ENCODE measurements at places on chromosomes 11 and 22.
A peak's percentile ranks its signal among the peaks of the same experiment; 100 is the strongest.

DNA sequence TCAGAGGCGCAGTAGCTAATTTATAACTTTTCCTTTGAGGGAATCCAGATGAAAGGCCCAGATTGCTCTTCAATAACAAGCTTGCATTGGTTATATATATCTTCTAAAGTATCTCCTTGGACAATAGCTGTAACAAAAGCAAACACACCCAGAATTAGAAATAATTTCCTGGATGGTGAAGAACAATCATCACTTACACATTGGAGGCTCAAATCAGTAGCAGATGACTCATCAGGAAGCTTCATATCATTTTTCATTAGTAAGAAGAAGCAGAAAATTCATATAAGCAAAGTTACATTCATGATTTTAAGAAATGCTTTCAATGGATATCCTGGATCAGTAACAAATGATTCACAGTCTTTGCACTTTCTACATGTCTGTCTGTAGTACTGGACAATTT is 173.6 kb upstream of the CCDC90B start:
- DNase-seq: no peak

DNA sequence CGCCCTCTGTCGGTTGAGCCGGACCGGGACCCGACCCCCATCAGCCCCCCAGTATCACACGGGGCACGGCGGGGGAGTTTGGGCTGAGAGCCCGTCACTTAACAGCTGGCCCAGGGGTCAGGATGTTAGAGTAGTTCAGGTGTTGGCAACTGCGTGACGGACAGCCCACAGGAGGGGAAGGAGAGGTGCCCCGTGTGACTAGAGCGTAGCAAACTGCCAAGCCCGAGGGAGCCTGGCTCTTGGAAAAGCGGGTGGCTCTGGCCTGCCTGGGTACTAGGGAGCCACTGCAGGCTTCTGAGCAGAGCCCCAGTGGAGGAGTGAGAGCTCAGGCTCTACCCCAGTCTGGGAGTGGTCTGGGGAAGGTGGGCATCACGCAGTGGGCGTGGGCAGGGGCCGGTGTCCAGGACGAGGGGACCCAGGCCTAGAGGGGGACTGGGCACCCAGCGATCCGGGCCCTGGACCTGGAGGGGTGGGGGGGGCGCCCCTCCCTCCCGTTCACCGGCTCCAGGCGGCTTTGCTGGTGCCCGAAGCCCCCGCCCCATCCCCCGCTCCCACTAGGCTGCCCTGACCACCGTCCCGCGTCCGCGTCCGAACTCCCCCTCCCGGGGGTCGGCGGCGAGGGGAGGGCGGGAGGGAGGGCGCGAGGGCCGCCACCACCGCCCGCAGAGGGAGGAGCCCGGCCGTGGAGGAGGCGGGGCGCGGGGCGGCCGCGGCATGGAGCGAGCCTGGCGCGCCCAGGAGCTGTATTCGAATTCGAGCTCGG is 24.4 kb downstream of the SHANK3 start:
- no peak for DNase-seq

DNA sequence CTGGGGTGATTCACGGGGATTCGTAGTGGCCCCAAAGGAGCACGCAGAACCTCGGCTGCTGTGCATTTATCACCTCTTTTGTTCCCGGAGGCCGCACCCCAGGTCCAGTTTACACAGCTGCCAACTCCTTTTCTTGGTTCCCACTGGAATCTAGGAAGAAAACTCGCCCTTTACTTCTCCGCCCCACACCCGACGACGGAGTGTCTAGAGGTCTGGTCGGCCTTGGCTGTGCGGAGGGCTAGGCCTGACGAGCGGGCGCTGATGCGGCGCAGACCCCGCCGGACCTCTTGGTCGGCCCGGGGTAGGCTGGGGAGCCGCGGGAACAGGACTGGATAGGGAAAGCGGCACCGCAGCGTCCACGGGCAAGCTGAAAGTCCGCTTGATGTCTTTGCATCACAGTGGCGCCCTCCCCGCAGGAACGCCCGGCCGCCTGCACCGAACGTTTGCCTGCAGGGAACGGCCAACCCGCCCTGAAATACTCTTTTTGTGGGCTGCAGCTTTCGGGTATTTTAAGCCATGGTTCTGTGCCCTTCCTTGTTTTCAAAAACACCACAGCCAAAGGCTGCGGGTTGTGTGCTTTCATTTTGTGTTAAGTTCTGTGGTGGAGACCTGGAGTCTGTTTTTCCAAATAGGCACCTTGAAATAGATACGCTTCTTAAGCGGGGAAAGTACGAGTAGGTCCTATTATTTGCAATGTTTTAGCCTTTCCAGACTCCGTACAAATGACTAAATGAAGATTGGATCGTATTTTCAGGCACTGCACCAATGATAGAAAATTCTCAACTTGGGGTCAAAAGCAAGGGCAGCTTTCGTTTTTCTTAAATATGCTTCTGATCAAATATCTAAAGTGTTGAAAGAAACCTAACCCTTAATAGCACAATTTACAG is 829 bp upstream of the ZBED5 start:
- no peak for DNase-seq

DNA sequence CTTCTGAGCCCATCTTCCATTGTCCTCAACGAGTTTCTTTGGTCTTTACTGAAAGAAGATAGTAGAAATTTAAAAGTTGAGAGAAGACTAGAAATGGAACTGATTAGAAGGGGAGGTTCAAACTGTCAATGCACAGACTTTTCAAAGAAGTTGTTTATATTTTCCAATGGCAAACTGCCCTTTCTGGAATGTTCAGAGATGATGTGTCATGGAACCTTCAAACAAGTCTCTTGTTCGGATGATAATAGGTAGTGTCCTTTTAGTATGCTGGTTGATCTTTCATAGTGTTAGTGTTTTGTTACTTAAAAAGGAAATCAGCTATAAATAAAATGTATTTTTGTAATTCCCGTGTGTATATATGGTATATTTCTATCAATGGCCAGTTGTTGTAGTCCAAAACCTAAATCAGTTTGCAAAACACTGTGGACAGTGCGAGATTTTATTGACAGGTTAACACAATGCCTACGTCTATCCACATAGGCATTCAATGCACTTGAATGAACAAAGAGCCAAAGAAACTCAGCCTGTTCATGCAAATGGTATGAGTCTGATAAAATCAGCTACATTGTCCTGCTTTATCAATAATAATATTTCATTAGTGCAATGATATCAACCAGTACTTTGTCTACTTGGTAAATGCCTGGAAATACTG is 30.9 kb downstream of the C11orf91 start:
- no peak for DNase-seq

- no peak for DNase-seq
These were observed 59.6 kb downstream of the ST3GAL4 start for GRCh38 chr11:126415128-126415527.

- no peak for DNase-seq
These were observed 42.4 kb upstream of the WNT7B start for GRCh38 chr22:46019351-46019750.

- no peak for DNase-seq
These were observed 312.9 kb upstream of the CCDC90B start for GRCh38 chr11:83599066-83599465.

- DNase-seq: no peak
These were observed 90.8 kb upstream of the APOA1 start for GRCh38 chr11:116928102-116928777.

DNA sequence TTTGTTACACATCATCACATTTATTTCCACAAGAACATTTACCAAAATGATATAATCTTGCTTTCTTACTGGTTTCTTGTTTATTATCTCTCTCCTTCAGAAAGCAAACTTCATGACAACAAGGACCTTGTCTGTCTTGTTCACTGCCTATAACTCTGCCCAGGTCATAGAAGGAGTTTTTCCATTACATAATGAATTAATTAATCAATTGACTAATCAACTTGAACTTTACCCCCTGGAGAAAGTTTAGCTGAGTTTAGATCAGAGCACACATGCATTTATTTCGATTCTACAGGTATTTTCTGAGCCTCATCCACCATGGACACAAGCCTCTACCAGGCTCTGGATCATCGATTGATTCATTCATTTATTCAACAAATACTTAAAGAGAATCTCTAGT is 6.3 kb upstream of the PRG2 start:
- DNase-seq: no peak

DNA sequence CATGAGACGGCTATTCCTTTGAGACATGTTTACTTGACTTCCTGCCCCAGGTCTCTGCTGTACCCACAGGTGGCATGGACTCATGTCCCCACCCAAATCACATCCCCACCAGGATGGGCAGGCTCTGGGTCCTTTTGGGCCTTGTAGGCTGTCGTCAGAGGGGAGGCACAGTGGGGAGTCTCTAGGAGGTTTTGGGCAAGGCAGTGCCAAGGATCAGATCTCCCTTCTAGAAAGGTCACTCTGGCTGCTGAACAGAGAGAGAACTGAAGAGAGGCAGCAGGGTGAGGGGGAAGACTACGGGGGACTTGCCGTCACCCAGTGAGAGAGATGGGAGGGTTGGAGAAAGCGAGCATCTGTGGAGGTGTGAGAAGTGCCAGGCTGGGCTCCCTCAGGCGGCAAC is 4.6 kb upstream of the KCNQ1OT1 start:
- no peak for DNase-seq

GRCh38 chr22:49203091-49203858 is 624.4 kb downstream of the BRD1 start:
- peak; percentile 8 for DNase-seq

GRCh38 chr22:37749831-37750595 is 53.2 kb downstream of the TRIOBP start:
- DNase-seq: no peak

DNA sequence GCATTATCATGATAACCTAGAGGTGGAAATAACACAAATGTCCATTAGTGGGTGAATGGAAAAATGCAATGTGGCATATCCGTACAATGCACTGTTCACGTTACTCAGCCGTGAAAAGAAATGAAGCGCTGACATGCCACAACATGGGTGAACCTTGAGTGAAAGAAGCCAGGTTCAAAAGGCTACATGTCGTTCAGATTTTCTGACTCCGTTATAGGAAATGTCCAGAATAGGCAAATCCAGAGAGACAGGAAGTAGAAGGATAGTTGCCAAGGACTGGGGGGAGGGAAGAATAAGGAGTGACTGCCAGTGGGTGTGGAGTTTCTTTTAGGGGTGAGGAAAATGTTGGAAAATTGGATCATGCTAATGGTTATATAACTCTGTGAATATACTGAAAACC is 133.8 kb downstream of the ATXN10 start:
- DNase-seq: no peak

DNA sequence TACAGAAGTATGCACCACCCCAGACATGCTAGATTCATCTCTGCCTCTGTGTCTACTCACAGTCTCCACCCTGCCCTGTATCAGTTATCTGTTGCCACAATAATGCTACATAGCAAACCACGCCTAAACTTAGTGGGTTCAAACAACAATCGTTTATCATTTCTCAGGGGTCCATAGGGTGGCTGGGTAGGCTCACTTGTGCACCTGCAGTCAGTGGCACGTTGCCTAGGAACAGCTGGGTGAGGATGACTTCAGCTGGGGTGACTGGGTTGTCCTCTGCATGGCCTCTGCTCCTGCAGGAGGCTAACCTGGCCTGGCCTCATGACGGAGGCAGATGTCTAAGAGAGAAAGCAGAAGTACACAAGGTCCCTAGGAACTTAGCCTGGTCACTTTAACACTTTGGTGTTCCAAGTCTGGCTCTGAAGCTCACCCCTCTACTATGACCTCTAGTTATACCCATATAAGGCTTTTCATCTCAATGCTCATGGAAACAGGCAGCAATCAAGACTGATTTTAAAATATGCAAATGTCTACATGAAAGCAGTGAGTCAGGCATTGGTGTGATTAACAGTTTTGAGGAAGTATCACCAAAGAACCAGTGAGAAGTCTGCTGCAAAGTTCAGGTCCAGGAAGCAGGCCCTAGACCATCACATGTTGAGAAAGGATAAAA is 10.7 kb downstream of the OLFML1 start:
- DNase-seq: no peak

DNA sequence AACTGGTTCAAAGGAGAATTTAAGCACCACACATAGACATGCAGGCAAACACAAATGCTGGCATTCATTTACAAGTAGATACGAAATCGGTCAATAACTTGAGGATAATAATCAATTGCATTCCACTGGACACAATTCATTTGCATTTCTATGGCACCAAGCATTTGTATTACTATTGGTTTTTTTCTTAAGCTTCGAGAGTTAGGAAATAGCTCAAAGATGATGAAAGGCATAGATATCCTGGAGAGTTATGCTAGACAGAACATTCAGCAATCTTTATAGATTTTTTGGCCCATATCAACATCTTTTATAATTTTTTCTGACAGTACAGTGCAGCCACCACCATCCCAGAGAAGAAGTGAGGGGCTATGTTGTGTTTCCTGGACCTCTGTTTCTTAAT is 544.4 kb downstream of the MIAT start:
- DNase-seq: no peak
